Dorsolateral prefrontal cortex (tissue), 122 donors: ENCODE measurements at places on chromosomes 5 and 9.

DNA sequence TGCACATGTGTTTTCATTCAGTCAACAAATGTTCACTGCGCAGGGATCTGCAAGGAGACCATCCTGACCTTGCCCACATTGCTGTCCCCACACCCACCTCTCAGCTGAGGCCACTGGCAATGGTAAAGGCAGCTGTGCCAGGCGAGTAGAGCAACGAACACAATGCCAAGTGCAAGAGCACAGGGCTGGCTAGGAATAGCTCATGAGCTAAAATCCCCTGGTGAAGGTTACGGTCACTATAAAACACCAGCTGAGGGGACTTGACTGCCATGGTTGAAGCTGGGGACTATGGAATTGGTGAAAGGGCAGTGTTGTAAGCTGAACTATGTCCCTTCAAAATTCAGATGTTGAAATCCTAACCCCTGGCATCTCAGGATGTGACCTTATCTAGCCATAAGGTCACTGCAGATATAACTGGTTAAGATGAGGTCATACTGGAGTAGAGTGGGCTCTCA lies 96.1 kb downstream of the OTULIN start:
- no peak for DNase-seq

DNA sequence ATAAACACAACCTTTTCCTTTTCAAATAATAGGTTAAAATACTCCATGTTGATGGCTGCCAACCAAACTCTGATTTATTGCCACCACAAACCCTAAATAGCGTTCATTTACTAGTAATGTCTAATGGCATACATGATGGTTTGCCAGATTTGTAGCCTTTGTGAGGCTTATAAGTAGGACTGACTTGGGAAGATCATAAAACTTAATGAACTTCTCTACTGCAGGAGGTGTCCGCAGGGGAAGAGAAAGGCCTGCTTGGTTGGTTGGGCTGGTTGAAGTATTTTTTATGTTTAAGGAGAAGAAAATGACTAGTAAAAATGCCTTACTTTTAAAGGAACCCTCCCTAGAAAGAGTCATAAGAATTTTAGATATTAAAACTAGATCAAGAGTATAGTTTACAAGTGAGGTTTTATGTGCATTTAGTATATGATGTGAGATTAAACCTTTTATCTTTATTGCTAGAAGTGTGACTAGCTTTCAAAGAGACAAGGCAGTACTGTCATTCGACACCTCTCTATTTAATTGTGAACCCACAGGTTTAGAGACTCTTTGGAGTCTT lies 5.0 kb downstream of the PBX3 start:
- no peak for DNase-seq

DNA sequence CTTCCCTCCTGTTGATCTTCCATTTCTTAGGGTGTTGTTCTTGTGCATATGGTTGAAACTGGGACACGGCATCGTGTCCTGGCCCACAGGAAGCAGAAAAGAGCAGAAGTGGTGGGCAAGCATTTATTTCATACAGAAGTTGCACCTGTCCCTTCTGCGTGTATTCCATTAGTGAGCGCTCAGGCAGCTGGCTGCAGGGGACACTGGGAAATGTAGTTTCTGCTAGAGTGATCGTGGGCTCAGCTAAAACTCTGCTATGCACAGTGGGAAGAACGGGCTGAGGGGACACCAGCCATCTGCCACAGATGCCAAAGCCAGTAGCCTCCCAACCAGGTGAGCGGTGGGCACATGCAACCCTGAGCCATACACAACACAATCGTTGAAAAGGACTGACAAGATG lies 57.4 kb upstream of the ASS1 start:
- DNase-seq: no peak

DNA sequence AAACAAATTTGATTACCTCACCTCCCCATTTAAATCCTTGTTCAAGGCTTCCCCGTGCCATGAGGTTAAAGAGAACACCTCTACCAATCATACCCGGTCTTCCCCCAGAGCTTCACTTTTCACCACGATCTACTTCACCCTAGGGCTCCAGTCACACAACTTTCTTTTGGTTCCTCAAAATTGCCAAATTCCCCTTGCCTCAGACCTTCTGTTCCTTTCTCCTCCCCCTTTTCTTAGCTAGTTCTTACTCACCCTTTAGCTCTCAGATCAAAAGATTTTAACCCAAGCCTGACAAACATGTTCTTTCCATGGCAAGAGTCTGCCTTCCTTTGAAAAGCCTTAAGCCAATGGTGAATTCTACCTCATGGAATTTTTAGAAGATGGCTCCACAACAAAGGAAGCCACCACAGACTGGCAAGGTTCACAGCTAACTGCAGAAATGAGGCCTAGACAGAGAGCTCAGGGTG lies 56.7 kb downstream of the MAPKAP1 start:
- DNase-seq: no peak

DNA sequence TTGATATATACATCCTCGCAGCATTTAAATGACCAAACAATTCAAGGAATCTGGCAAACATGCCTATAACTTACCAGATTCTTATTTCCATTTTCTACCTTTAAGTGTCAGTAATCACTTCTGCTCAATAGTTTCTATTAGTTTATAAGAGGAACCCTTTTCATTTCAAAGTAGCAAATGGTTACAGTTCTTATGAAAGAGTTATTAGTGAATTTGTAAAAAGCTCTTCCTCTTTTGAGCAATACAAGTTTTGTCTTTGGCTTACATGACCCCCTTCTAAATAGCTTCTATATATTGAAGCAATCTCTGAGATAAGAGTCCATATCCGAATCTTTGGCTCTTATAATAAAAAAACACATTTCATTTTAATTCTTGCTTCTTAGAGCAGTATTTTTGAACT lies 42.0 kb downstream of the ELL2 start:
- DNase-seq: no peak

- DNase-seq: no peak
Observed at GRCh38 chr9:37929441-37929895, 25.5 kb upstream of the SLC25A51 start.
